Astrocyte of the cerebellum (primary cell): ENCODE measurements at places on chromosomes 7 and 10.
A peak's percentile ranks its signal among the peaks of the same experiment; 100 is the strongest.

GRCh38 chr7:101862280-101863220 lies 45.1 kb downstream of the CUX1 start:
- DNase-seq, result no peak

DNA sequence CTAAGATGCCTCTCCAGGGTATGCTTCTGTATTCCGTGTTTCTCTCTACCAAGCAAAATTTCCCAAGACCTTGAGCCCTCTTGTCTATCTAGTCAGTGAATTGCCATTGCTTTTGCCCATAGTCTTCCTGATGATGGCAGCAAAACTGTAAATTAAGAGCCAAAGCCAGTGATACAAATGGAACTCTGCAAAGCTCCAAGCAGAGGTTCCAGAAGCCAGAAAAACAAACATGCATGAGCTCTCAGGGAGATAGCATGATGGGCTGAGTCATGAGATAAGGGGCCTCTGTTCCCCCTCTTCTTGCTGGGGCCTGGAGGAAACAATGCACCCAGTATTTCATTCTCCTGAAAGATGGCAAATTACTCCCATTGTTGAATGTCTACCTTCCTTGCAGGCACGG lies 24.7 kb downstream of the LSMEM1 start:
- no peak for DNase-seq

DNA sequence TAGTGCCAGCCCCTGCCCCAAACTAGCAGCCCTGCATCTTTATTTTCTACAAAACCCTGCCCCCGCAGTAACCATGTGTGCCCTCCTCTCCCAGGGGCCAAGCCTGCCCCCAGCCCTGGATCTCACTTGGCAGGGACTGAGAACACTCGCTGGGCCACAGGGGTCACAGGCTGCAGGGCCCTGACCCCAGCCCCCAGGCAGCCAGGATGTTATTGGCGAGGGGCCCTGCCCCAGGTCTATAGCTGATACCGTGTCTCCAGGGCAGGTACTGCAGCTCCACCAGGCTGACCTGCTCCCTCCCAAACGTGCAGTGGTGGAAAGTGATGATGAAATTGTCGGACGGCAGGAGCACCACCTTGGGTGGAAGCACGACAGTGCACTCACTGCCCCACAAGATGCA lies 35.9 kb upstream of the TUBB8 start:
- DNase-seq, result no peak

DNA sequence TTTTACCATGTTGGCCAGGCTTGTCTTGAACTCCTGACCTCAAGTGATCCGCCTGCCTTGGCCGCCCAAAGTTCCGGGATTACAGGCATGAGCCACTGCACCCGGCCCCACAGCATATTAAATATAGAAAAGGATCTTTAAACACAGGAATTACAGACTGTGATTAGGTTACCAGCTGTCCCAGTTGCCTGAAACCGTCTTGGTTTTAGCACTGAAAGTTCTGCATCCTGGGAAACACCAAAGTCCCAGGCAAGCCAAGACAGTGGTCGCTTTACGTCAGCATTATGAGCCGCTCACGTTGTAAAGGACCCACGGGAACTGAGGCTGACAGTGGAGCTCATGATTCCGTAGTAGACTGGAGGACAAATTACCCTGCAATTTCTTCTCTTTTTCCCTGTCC lies 69.0 kb upstream of the FAM180A start:
- DNase-seq, result no peak

GRCh38 chr7:56028942-56029630 lies 22.2 kb downstream of the PSPH start:
- DNase-seq, result peak; percentile 56

DNA sequence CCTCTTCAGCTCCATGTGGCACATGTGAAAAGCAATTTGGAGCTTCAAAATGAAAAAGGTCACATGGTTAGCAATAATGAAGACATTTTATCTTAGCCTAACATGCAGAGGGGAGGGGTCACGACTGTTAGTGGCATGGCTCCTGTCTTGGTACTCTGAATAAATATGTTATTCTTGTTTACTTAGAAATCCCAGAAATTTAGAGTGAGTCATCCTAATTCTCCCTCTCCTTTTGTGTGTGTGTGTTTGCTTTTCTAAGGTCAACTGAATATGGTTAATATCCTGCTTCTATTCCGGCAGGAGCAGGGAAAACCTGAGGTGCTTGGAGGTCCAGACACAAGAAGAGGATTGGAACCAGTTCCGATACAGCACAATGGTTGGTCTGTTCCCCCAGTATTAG lies 17.6 kb downstream of the BCCIP start:
- DNase-seq, result no peak

DNA sequence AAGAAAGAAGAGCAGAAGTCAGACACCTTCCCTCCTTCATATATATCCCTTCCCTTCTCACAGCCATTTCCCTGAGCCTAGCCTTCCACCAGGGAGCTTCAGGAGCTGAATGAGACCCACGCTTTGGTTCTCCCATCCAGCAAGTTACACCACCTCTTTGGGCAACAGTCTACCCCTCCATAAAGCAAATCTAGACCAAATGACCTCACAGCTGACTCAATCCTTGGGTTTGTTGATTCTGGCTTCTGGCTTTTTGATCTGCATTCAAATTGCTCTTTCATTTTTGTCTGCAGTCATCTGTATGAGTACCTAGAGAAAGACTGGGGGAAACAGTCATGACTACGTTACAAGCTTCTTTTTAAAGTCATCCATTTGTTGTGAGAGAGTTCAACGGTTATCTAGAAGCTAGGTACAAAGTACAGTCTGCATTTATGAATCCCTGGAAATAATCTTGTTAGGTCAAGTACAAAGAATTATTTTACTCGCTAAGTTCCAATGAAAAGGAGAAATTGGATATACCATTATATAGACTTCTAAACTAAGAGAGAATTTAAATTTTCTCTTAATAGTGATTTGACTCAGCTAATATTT lies 86.3 kb downstream of the RAB11FIP2 start:
- DNase-seq, result peak; percentile 3

DNA sequence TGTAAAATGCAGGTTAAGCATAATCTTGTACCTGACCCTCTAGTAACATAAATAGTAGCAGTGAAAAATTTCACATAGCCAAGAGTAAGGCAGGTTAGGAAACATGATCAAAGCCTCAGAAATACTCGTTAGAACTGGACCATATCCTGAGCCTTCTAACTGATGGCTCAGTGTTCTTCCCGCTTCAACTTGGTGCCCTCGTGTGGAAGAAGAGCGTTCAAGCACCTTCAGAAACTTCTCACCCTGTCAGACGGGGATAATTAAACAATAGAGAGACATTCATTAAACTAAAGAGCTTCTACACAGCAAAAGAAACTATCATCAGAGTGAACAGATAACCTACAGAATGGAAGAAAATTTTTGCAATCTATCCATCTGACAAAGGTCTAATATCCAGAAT lies 124.5 kb downstream of the MYOF start:
- no peak for DNase-seq
